ELF-1 (cell line): ENCODE measurements at places on chromosomes 4 and X.

- no peak for DNase-seq
Measured at GRCh38 chr4:85477534-85477933, 2.6 kb downstream of the ARHGAP24 start.

- peak; percentile 50 for DNase-seq
Measured at GRCh38 chrX:107429090-107429489, 20.4 kb upstream of the FRMPD3 start.

DNA sequence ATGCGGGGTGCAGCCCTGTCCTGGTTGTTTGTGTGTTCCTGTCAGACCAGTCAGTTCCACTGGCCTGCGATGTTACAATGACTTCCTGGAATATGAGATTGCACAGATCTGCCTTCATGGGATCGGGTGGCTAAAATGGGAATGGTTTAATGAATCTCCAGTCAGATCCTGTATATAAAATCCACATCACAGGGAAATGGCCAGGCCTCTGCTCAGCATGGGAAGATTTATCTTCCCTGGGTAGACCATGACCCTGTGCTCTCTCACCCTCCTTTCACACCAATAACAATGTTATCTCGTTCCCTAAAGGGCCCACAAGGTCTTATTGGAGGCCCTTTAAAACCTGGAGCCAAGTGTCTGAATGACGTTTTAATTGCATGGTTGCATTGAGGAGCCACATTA lies 307.4 kb downstream of the RAB28 start:
- no peak for DNase-seq

DNA sequence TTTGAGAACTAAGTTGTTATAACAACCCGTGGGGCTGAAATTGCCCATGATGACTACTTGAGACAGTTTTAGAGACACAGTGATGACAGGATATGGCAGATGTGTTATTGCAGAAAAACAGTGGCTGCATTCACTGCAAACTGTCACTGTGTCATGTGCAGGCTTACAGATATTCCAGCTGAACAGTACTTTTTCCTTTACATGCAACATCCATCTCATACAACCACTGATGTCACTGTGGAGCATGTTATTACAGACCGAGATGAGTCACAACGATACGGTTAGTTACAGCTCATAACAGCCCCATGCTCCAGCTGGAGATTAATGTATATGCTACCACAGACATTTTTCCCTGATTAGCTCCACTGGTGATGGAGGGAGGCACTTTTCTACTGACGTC lies 207.4 kb downstream of the TMA16 start:
- DNase-seq = no peak

GRCh38 chrX:13304052-13304451 lies 15.8 kb downstream of the ATXN3L start:
- DNase-seq = peak; percentile 34
